Esophagus squamous epithelium (tissue), 5 donors: ENCODE measurements at places on chromosomes 11 and 22.

DNA sequence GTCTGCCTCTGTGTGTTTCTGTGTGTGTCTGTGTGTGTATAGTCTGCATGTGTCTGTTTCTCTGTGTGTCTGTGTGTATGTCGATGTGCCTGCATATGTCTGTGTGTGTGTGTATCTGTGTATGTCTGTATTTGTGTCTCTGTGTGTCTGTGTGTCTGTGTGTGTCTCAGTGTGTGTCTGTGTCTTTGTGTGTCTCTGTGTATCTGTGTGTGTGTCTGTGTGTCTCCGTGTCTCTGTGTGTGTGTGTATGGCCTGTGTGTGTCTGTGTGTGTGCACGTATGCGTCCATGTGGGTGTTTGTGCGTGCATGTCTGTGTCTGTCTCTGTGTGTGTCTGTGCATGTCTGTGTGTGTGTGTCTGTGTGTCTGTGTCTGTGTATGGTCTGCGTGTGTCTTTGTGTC is 439 bp downstream of the SNX32 start:
- DNase-seq, result no peak

- no peak for DNase-seq
These were observed 1478.4 kb downstream of the TBC1D22A start for GRCh38 chr22:48240935-48241230.

DNA sequence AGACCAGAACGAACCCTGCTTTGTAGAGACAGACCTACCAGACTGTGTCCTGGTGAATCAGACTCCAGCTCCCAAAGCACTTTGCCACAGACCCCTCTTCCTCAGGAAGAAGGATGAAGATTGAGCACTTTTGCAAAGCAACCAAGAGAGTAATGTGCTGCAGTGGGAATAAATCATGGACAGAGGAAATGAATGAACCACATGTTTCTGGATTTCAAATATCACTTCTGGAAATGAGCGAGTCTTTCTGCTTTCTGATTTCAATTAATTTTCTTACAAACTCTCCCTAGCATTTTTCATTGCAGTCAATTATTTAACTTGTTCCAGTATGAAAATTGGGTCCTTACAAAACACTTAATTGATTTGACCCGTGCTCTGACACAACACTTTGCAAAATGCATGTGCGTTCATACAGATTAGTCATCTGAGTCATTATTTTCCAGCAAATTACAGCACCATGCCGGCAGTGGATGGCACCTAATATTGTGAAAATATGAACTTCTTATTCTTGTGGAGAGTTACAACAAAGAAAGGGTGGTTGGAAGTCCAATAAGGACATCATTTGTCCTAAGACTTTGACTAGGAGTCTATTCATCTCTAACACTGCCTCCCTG is 315.9 kb upstream of the CCDC90B start:
- DNase-seq, result no peak

DNA sequence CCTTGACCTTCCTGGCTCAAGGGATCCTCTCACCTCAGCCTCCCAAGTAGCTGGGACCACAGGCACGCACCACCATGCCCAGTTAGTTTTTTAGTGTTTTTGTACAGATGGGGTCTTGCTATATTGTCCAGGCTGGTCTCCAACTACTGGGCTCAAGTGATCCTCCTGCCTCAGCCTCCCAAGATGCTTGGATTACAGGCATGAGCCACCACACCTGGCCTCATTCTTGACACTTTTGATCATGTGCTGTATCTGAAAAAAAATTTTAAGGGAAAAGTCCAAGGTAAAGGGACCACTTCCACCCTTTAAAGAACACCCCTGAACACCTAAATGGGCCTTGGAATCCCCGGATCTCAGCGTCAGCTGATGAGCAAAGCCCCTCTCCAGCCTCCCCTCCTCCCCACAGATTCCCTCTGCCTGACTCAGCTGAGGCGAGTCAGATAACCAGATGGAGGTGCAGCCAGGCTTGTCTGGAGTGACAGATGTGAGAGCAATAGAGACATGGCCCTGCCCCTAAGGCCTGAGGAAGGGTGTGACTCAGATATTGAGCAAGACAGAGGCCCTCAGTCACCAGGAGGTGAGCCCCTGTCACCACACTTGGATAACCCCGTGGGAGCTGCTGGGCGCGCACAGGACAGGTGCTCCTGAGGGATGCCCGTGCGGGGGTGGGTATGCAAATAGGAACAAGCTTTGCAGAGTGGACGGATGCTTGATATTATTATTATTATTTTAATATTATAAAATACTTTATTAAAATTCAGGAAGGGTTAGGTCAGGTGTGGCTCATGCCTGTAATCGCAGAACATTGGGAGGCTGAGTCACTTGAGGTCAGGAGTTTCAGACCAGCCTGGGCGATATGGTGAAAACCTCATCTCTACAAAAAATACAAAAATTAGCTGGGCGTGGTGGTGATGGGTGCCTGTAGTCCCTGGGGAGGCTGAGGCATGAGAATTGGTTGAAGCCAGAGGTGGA is 5.0 kb upstream of the CCDC88B start:
- DNase-seq, result no peak

DNA sequence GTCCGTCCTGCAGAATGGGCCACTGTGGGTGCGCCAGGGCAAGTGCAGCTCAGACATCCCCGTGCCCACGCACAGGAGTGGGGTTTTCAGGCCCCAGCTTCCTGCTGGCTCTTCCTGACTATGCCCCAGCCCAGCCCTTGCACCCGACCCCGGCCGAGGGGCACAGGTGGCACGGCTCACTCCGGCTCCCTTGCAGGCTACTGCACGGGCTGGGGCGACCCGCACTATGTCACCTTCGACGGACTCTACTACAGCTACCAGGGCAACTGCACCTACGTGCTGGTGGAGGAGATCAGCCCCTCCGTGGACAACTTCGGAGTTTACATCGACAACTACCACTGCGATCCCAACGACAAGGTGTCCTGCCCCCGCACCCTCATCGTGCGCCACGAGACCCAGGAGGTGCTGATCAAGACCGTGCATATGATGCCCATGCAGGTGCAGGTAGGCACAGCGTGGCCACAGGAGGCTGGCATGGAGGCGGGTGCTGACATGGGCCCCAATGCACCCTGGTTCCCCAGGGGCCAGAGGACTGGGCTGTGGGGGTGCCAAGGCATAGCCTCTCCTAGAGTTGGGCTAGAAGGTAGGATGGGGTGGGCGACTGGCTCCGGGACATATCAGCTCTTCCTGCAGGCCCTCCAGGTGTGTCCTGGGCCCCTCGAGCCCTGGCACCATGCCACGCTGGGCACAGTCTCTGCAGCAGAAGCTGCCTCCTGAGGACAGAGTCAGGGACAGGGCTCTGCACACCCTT is 27.7 kb downstream of the MUC2 start:
- no peak for DNase-seq

DNA sequence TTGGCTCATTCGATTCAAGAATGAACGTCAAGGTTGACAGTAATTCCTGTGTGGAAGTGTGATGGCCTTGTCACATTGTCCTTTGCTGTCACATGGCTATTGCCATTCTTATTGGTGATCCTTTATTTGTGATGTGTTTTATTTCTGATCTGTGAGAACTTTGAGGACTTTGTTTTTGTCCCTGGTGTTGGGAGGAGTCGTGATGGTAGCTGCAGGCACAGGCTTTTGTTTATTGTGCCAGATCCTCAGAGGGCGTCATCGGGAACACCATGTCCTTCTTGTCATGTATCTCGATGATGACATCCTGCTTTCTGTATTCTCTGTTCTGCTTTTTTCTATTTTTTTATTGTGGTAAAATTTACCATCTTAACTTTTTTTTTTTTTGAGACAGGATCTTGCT is 5.6 kb downstream of the PICK1 start:
- no peak for DNase-seq

DNA sequence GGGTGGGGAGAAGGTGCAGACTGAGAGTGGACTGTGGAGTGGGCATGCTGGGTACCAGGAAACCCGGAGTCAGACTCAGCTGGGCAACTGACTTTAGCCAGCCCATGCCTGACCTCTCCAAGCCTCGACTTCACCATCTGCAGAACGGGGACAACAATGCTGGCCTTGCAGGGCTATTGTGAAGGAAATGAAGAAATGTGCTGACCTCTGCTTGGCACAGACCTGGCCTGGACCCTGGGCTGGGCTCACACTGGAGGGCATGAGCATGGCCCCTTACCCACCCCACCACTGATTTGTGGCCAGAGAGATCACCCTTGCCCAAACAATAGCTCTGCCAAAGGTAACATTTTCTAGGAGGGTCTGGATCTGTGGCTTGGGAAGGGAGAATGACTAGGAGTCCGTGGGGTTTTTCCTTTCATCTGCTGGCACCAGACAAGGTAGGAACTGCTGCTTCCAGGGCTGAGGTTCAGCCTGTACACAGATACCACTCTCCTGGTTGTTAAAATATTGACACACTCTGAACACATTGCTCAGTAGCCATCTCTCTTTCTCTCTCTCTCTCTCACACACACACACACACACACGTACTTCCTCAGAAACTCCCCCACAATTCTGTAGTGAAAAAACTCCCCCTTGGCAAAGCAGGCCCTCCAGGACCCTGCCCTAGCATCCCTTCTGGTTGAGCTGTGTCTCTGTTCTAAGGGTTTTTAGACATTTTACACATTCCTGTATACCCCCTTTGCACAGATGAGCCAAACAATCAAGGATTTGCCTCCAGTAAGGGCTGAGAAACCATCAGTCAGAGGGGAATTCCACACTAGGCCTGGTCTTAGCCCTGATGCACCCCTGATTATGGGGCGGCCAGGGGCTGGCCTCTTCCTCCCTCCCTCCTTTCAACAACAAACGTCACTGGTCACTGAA is 1.0 kb downstream of the MOGAT2 start:
- DNase-seq, result no peak

DNA sequence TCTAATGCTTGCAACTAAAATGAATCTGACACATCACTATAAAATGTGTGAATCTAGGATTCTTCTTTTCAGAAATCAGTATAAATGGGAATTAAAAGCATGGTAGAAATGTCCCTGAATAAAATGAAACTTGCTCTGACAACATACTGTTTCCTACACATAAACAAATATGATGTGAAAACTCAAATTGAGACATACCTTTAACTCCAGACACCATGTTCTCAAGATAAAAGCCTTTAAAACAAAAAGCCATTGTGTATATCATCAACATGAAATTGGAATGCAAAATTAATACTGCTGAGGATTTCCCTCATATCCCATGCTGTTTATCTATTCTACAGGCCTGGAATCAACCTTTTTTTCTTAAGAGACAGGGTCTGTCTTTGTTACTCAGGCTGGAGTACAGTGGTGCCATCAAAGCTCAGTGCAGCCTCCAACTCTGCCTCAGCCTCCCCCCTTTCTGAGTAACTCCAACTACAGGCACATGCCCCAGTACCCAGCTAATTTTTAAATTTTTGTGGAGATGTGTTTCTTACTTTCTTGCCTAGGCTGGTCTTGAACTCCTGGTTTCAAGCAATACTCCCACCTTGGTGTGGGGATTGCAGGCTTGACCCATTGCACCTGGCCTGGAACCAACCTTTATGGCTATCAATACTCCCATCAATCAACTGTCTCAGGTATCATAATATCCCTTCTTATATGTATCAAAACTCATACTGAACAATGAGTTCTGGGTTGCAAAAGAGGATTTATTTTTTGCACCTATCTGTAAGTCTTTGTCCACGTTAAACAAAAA is 6.7 kb downstream of the TAF1D start:
- no peak for DNase-seq

DNA sequence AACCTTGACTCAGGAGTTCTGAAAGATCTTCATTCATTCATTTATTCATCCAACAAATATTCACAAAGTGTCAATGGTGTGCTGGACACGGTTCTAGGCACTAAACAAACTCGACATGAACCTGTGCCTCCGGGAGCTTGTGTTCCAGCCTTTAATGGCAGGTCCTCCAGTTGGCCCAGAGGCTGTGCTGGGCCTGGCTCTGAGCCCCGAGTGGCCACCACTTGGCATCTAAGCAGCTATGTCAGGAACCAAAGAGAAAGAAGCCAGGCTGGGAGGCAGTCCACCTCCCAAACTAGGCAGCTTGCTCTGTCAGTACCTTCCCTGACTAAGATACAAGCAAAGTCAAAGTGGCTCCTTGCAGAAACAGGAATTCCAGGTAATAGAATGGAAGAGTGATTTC is 233.6 kb downstream of the BUD13 start:
- DNase-seq, result no peak

DNA sequence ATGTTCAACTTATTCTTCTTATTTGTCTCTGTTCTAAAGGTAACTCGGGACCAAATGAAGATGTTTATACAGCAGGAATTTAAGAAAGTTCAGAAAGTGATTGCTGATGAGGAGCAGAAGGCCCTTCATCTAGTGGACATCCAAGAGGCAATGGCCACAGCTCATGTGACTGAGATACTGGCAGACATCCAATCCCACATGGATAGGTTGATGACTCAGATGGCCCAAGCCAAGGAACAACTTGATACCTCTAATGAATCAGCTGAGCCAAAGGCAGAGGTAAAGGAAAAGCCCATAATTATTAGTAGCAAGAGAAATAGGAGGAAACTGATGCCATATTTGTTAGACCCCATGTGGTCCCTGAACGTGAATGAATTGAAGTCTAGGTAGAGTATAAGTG is 63.3 kb downstream of the TRIM44 start:
- DNase-seq, result no peak

DNA sequence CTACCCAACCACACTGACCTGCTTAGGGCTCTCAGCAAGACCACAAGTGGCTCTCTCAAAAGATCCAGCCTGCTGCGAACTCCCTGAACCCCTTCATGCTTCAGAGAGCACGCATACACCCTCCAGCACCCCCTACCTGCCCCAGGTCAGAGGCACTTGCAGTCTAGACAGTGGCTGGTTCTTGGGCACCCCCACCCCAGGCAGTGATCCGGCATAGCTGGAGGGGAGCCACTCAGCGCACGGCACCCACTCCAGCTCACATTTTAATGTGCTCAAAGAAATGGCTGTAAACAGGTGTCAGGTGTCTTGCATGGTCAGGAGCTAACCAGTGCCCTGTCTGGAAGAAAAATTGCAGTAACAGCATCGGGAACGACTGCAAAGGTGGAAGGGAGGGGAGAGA is 140.8 kb downstream of the PKNOX2 start:
- no peak for DNase-seq

GRCh38 chr11:30818721-30819120 is 232.6 kb upstream of the MPPED2 start:
- DNase-seq, result no peak

- no peak for DNase-seq
These were observed 830 bp downstream of the C11orf97 start for GRCh38 chr11:94513091-94513490.

GRCh38 chr11:30914143-30914762 is 328.1 kb upstream of the MPPED2 start:
- DNase-seq, result no peak

DNA sequence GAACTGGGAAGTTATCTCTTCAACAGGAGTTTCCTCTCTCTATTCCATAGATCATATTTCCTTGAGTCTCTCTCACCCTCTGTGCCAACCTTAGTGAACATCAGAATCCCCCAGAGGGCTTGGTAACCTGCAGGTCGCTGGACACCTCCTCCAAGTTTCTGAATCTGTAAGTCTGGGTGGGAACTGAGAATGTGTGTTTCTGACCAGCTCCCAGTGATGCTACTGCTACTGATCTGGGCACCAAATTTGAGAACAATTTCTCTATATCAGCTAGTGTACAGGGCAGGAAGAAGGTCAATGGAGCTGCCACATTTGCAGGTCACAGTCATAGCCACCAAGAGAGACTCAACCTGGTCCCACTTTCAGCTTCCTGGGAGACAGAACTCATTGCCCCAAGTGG is 62.9 kb downstream of the RCN1 start:
- DNase-seq, result no peak
